HL-60 (cell line): ENCODE measurements at places on chromosomes 1 and 21.

DNA sequence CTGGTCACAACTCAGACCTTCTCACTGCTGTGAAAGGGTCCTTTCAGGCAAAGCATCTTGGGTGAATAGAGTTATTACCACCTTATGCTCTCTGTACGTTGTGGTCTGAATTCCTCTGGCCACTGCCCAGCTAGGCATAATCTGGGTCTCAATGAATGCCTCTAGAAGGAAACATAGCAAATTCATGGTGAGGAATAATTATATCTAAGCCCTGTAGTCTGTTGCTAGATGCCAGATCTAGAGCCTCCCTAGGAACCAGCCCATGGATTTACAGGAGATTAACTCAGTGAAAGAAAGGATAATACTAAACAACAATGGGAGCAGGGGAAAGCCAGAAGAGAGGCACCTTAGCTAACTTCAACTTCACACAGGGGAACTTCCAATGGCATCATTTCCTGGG lies 2.4 kb upstream of the COL11A1 start:
- no peak for DNase-seq

DNA sequence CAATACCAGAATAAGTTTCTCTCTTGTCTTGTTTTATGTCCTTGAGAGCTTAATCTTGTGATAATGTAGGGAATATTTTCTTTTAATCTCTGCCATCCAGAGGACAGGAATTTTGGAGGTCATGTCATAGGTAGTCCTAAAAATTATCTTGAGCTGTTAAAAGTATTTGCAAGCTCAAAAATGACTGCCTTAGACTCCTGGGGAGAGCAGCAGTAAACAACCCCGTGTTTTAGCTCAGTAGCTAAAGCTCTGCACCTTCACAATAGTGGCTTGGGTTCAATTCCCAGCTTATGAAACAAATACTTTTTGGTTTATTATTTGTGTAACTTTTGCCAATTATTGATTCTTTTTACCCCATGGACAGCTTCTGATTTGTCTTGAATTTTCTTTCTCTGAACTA lies 99.4 kb upstream of the OLFM3 start:
- no peak for DNase-seq

DNA sequence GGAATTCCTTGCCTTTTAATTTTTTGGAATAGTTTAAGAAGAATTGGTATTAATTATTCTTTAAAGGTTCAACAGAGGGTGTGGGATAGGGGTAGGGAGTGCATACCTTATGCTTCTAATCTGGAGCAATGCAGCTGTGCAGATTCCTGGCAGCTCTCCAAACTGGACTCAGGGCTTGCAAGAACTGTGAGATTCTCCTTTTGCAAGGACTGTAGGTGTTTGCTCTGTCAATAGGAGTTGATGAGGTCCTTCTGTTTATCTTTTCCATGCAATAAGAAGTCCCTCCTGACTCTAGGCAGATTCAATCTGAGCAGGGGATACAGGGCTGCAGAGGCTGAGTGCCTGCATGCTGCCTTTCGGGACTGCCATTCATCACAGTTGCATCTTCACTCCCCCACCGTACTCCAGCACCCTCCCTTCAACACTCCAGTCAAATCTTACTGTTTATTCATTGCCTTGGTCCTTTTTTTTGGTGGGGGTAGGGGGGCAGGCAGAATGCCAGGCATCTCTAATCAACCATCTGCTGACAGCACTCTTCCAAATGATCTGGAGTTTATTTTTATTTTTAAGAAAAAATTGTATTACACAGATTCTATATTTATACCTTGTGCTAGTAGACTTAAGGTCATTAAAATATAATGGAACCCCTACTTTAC lies 122.3 kb downstream of the DISC1 start:
- DNase-seq, result no peak

DNA sequence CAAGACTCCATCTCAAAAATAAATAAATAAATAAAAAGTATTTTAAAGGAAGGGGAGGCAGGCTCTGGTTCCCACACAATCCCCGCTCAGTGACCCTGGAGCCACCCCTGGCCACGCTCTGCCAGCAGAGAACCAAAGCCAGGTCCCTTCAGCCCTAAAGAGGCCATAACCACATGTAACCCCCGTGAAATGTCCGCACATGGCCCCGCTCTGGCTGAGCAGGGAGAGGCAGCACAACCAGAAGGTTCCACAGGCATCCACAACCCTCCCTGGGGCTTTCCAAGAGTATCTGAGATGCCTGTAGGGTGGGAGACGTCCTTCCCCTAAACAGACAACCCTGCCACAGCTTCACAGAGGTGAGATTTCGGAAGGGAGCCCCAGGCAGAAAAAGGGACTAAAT lies 1.4 kb upstream of the ARF1 start:
- no peak for DNase-seq

DNA sequence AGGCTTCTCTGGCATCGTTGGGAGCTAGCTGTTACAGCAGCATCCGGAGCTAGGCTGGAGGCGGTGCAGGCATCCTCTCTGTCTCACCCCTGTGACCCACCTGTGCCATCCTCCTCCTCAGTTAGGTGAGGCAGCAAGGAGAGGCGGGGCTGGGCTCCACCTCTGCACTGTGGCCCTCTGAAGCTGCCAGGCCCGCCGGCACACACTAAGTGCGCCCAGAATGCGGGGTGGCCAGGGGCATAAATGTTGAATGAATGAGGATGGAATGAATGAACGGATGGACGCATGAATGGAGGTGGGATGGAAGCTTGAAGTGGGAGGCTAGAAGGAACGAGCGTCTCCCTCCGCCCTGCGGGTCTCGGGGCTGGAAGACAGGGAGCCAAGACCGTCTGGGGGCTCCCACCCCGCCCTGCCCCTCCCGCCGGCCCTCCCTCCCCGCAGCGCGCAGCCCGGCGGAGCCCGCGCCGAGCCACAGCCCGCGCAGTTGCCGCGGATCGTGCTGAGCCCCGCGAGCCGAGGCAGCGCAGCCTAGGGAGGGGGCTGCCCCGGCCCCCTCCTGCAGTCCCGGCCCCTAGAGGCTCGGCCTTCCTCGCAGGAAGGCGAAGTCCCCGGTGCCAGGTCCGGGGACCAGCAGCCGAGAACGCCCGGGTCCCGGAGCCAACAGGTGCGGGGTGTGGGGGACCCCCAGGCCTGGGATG lies at the start of gene HCRTR1:
TSS of gene HCRTR1 (plus strand) at position 472 of the 698 bp plus-strand sequence. CDS start 1,504 bp downstream, outside the sequence.
- DNase-seq, result no peak

- no peak for DNase-seq
These were observed 917 bp downstream of the KIAA0040 start for GRCh38 chr1:175191659-175192058.

DNA sequence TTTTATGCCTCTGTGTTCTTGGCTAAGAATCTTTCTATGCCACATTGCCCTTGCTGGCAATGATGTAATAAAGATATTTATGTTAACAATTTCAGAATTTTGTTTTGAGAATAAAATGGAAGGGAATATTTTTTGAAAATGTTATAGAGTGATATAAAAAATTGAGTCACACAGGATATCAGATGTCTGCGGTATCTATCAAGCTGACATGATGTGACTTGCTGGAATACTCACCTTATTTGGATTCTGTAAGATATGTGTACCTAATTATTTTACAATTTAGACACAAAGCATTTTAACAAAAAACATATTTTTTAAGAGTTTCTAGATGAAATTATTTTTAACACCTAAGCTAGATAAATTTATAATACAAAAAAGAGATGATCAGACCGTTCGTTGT lies 660.0 kb upstream of the B3GALT2 start:
- DNase-seq, result no peak

GRCh38 chr1:186143481-186143880 lies 231.6 kb downstream of the TPR start:
- DNase-seq, result no peak

DNA sequence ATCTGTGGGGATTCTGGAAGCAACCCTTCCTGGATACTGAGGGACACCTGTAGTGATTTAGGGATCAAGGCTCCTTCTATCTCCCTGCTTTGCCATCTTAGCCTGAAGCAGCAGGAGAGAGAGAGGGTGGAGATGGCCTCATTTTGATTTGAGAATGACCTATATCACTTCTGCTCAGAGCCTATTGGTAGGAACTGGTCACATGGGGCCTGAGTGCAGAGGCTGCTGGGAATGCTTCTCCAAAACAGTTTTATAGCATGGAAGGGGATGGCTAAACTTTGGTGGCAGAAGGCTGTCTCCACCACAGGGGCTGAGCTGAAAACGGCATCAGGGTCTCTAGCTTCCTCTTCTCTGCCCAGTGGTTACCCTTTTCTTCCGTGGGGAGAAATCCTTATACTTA lies 105.8 kb downstream of the TBX19 start:
- DNase-seq, result no peak

DNA sequence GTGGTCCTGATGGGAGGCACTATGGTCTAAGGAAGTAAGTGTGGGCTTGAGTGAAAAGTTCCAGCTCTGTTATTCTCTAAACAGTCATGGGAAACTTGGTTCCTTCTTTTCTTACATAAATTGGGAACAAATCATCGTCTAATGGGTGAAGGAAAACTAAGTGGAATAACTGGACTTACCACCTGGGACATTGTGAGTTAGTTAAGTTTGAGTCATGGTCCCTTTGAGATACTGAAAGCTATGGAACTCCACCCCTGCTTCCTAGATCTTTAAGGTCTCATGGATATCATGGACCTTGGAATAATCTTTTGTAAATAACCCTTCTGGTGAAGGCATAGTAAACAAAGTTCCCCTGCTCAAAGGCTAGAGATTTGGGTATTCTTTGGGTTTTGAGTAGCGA lies 16.1 kb upstream of the TXLNA start:
- no peak for DNase-seq

DNA sequence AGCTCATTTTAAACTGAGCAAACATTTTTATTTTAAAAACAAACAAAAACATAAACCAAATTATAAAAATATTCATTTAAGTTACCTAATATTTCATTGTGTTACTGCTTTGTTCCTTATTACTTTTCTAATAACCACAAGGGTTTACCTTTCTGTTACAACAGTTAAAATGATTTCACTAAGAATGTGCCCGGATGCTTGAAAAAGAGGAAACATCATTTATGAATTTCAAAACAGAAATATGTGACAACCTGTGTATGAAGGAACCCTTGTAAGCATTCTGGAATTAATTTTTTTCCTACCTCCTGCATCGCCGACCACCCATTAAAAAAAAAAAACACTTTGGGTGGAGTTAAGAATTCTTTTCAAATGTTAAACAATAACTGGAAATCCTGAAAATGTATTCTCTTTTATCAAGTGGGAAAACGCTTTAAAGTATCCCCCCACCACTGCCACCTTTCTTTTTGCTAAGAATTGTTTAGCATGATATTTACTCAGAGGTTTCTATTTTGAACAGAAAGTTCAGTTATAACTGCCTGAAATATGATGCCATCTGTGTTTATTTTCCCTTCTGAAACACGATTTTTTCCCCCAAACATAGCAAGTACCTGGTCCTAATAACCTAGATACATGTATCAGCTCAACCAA lies 9.1 kb downstream of the CYYR1 start:
- no peak for DNase-seq

GRCh38 chr1:21896652-21897532 lies 40.2 kb downstream of the HSPG2 start:
- DNase-seq, result no peak
